ENCODE measurements at places on chromosomes 7 and 10. TPM values are rescaled to one million over a fixed set of nuclear protein-coding genes. Genes with fewer than 3 reads are reported as not detected.

DNA sequence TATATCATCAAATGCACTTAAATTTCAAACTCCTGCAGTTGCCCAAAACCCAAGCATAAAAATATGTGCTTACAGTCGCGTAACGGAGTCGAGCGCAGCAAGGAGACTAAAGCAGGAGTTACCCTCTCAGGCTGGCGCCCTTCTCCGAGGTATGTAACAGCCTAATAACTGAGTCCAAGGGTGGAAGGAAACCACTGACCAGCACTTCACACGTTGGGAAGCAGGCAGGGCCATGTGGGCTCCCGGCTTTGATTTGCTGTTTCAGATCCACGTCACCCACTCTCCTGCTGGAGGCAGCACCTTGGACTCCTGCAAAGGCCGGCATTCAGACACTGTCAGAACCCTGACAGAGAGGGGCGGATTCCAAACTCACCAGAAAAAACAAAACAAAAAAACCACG lies 123.8 kb downstream of the DIP2C start:
- no peak for DNase-seq
- H3K27ac ChIP-seq = no peak overlapping the region
- H3K36me3 ChIP-seq = no peaks in the 10 kb centered on the region
- peaks cover 20% of the 10 kb centered on the region for H3K27me3 ChIP-seq
- H3K4me1 ChIP-seq = no peaks in the 10 kb centered on the region

GRCh38 chr10:44576702-44577191 lies 191.8 kb upstream of the CXCL12 start:
- H3K4me1 ChIP-seq = no peaks in the 10 kb centered on the region
- H3K27ac ChIP-seq = no peak overlapping the region
- no peaks in the 10 kb centered on the region for H3K36me3 ChIP-seq
- peaks cover 3% of the 10 kb centered on the region for H3K27me3 ChIP-seq
- no peak for DNase-seq
- no peak overlapping the region for H3K4me3 ChIP-seq

The SVOPL gene
- not detected for polyA plus RNA-seq

- no peaks in the 10 kb centered on the region for H3K36me3 ChIP-seq
- no peak overlapping the region for H3K4me3 ChIP-seq
- no peaks in the 10 kb centered on the region for H3K4me1 ChIP-seq
- no peak overlapping the region for H3K27ac ChIP-seq
- H3K27me3 ChIP-seq = no peaks in the 10 kb centered on the region
Observed at GRCh38 chr10:20892796-20893195, 4.3 kb downstream of the NEBL start.

GRCh38 chr7:111363099-111363498 lies 199.2 kb downstream of the IMMP2L start:
- H3K36me3 ChIP-seq = no peaks in the 10 kb centered on the region
- peaks cover 4% of the 10 kb centered on the region for H3K4me1 ChIP-seq
- H3K27me3 ChIP-seq = no peaks in the 10 kb centered on the region
- no peak for DNase-seq
- no peak overlapping the region for H3K27ac ChIP-seq

The PTPRZ1 gene
- polyA plus RNA-seq = not detected

The AFAP1L2 gene
- polyA plus RNA-seq = 3.3 TPM

- no peaks in the 10 kb centered on the region for H3K27me3 ChIP-seq
- no peak overlapping the region for H3K27ac ChIP-seq
- H3K4me1 ChIP-seq = no peaks in the 10 kb centered on the region
- no peak for DNase-seq
- no peak overlapping the region for H3K4me3 ChIP-seq
- H3K36me3 ChIP-seq = no peaks in the 10 kb centered on the region
Observed at GRCh38 chr10:102705531-102705930, 8.7 kb downstream of the ARL3 start.

The ECD gene
- polyA plus RNA-seq = 27.1 TPM

GRCh38 chr10:77926566-77927401 lies at the start of gene DLG5:
Gene DLG5 (minus strand): TSS chr10:77926755. CDS start chr10:77926520, 235 bp downstream.
- peaks cover 7% of the 10 kb centered on the region for H3K4me1 ChIP-seq
- no peaks in the 10 kb centered on the region for H3K36me3 ChIP-seq
- no peak within 1 kb of the TSS for H3K27ac ChIP-seq
- peak within 1 kb of the TSS; percentile 75 for H3K4me3 ChIP-seq
- DNase-seq = no peak
- H3K27me3 ChIP-seq = peaks cover 51% of the 10 kb centered on the region

The PVRIG gene
- 67.4 TPM for polyA plus RNA-seq

The CDC14C gene
- polyA plus RNA-seq = not detected

Measured in naive B cell (primary cell).